ENCODE measurements at places on chromosomes 6 and 20.

GRCh38 chr6:115891111-115891669 is 169.5 kb downstream of the FRK start:
- no peak for DNase-seq

- DNase-seq: no peak
These were observed 75.6 kb downstream of the MTFR2 start for GRCh38 chr6:136174510-136174909.

DNA sequence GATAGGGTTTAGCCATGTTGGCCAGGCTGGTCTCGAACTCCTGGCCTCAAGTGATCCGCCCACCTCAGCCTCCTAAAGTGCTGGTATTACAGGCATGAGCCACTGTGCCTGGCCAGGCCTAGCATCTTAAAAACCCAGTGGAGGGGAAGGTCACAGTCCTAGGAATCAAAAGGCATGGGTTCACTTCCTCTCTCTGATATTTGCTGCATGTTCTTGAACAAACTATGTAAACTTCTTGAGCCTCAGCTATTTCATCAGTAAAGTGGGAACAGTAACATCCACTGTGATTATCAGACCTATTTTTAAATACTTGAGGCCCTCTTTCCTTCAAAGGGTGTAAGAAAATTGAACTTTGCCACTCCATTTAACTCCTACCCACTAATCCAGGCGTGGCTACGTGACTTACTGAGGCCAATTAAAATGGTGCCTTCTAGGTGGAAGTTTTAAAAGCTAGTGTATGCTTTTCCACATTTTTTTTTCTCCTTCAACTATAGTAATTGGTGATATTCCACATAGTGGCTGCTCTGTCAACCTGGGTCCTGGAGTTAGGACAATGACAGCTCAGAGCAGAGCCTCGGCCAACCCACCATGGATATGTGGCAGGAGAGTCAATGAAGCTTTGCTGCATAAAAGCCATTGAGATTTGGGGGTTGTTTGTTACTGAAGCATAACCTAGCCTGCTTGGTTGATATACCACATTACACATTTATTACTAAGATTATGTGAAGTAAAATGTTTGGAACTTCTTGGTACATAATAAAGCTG is 32.2 kb upstream of the IER3 start:
- DNase-seq: no peak

DNA sequence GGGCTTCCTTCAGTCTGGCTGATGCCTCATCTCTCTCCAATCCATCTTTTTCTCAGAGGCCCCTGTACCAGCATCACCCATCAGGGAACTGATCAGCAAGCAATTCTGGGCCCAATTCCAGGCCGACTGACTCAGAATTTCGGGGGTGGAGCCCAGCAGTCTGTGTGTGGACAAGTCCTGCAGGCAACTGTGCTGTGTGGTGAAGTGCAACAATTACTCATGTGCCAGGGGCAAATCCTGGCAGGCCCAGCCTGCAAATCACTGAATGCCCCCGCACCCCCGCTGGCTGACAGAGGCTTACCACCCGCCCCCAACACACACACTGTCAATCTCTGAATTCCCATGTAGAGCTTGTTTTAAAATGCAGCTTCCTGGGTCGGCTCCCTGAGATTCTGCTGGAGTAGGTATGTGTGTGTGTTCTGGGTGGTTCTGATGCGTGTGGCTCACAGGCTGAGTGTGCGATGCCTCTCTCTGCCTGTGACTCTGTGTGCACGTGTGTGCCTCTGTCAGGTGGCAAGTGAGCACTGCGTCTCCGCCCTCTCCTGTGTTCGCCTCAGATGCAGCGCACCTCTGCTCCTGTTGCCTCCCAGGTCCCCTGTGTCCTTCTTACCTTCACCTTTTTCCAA is 45.4 kb downstream of the SSR1 start:
- DNase-seq: peak; percentile 24

DNA sequence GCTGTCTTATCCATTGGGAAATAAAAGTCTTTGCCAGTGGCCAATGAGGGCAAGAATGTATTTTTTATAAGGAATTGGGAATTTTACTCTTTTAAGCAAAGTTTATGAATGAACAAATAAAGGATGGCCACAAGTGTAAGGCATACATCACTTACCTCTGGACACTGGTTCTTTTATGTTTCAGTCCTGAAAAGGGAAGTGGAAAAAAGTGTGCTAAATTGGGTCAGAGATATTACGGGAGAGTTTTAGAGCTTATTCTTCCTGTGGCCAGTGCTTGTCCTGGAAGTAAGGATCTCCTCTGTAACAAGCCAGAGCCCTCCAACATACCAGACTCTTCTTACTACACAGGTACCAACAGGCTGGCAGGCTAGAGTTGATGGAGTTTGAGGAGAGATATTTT is 22.5 kb upstream of the RIPK1 start:
- no peak for DNase-seq

DNA sequence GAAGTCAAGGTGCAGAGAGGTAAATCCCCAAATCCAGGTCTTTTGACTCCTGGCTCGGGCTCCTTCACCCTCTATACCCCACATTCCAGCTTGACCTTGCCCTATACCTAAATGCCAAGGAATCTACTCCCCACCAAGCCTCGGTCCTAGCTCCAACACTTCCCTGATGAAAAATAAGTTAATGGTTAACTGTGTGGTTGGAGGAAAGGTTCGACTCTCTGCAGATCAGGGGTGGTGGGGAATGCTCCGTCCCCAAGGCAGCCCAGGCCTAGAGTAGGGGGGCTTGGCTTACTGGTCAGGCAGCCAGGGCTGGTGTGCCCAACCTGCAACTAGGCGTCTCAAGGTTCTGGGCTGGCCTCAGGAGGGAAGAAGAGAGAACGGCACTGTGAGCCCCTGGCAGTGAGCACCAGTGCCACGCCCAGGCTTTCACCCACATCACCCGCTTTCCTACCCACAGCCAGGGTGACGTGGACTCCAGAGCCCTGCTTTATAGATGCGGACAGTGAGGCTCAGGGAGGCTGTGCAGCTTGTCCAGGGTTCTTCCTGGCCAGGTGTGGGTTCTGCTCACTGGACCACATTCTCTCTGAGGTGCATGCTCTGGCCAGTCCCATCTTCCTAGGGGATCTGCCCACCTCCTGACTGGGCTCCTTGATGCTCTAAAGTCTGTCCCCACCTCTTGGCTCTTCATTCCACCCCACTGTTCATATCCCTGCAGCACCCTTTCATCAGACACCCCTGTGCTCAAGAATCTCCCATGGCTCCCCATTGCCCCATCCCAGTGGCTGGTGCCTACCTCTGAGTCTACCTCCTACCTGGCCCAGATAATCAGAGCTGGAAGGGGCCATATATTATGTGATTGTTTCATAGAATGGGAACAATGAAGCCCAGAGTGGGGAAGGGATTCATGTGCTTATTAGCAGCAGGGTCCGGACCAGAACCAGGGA is 8.2 kb downstream of the SPDEF start:
- DNase-seq: no peak

DNA sequence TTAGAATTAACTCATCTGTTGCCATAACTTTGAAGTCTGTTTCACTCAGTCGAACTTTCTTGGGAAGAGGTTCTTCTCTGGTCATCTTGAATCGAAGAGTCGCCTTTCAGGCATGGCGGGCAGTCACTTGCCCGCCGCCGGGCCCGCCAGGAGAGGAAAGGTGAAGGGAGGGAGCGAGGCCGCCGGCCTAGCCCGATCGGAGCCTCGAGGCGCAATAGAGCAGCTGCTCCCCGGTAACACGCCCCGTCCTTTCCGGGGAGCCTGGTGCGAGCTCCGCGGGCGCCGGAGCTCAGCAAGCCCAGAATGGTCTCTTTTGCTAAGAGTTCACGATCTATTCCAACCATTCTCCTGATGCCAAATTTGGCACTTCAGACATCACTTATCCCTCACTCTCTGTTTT is 591.8 kb downstream of the TFAP2B start:
- DNase-seq: no peak

Data from hematopoietic multipotent progenitor cell treated with erythropoietin and hydrocortisone succinate and interleukin-3 and kit ligand, for 17 days (in vitro differentiated cells).